CD8-positive, alpha-beta T cell (primary cell): ENCODE measurements at places on chromosomes 6 and 20.
A peak's percentile ranks its signal among the peaks of the same experiment; 100 is the strongest.

- peak; percentile 55 for DNase-seq
These were observed 27.8 kb downstream of the SLC23A2 start for GRCh38 chr20:4973330-4974097.

DNA sequence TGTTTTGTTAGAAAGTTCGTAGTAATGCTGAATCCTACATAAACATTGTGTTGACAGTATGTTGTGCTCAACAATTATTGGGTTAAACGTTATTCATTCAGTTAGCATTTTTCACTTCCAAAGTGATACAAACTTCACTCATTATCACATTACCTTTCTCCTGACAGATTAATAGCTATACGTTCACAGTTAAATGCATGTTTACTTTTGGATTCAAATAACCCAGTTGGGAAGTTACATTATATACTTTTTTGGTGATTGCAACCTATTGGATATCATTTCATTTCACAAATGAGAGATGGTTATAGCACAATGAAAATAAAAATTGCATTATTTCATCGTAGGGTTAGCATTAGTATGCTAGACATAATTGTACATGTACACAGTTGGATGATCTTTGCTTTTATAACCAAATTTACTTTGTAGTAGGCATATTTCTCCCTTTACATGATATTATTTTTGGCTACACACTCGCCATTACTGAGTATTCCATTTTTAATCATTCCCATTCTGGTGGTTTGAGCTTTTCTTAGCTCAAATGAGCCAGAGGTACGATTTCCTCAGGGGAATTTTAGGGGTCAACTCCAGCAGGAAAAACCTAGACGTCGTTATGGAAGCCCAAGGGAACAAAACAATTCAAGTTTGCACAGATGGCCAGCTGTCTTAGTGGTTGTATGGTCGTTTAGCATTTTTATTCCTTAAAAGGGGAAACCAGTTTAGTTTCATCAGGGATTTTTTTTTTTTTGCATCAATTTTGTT is 2.1 kb upstream of the HIVEP1 start:
- no peak for DNase-seq

DNA sequence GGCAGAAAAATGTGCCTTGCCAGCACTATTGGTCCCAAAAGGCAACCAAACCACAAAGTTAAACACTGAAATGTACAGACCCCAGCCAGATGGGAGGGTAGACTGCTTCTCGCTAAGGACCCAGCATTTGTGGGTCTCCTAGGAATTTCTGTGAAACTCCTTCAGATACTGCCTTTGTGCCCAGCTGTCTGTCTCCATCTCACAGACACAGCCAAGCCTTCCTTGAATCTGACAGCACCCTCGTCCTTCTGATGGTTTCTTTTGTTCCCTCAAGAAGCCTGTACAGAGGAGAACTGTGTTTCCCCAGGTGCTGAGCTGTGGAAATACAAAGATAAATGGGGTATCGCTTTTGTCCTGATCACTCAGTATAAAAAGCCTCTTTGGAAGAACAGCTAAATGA is 254.0 kb upstream of the TAB2 start:
- no peak for DNase-seq

GRCh38 chr6:145749632-145750031 is 14.3 kb upstream of the EPM2A start:
- DNase-seq, result no peak

- DNase-seq, result no peak
These were observed 12.4 kb upstream of the CCN6 start for GRCh38 chr6:112041535-112041934.

- peak; percentile 40 for DNase-seq
These were observed 44.1 kb downstream of the PREX1 start for GRCh38 chr20:48783533-48784272.

DNA sequence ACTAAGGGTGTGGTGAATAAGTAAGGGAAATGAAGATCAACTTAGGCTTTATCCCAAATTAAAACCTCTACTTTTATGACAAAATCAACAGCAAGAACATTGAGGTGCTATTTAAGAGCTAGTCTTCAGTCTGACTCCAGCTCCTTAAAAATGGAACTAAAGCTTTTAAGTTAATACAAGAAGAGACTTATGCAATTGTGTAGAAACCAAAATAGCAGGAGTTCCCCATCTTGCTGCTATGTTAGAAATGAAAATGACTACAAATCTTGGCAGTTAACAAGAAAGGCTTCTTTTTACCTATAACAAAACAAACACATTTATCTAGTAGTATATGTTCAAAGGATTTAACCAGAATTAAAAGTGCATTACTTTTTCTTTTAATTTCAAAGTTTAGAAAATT is 25.7 kb downstream of the HMGN3 start:
- no peak for DNase-seq

DNA sequence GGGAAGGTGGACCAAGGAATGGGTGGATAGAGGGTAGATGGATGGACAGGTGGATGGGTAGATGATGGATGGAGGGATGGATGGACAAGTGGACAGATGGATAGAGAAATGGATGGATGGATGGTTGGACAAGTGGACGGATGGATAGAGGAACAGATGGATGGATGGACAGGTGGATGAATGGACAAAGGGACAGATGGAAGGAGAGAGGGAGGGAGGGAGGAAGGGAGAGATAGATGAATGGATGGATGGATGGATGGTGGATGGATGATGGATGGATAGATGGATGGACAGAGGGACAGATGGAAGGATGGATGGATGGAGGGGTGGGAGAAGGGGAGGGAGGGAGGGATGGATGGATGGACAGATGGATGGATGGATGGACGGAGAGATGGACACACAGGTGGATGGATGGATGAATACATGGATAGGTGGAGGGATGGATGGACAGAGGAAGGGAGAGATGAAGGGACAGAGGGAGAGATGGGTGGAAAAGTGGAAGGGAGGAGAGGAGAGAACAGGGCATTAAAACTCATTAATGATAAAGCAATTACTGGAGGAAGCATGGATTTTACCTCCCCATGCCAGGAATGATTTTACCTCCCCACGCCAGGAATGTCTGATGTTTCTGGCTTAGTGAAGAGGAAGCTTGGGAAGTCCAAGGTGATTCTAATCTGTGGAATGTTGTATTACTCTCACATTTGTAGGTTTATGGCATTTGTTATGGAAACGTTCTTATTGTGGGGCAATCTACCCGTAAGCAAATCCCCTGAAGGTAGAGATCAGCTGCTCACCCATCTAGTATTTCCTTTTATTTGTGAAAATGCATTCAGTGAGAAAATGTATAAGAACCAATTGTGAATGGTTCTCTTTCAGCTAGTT is 383.3 kb downstream of the TAF4 start:
- no peak for DNase-seq

DNA sequence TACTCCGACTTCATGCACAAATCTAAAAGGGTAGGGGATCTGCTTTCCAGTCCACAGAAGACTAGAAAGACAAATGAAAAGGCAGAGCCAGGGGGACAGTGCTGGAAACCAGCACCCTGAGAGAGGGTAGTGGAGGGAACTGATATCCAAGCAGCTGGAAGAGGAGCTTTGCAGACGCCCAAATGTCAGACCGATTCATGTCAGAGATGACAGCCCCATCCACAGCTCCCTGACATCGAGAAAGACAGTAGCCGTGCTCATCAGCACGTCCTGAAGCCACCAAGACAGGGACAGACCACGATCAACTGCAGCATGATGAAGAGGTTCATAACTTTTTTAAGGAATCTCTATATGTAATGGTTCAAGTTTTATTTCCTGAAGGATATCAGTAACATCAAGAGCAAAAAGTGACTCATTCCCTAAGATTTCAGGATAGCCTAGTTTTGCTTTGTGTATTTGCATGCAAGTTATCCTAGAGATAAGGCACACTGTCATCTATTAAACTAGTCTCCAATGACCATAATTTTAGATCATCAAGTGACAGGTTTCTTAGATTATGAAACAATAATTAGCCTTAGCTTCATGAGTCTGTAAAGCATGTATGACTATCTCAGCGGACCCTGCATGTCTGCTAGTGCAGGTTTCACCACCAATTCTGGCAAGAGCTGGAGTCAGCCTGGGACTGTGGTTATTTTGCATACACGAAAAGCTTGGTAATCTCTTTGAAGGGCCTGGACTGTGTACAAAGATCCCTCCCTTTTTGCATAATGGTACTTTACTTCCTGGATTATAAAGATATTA is 43.0 kb downstream of the PRDM1 start:
- no peak for DNase-seq

GRCh38 chr20:51022803-51023616 is at the start of gene KCNG1:
TSS of gene KCNG1 (minus strand) at chr20:51023107. CDS start at chr20:51010338, 12,769 bp downstream.
- DNase-seq, result no peak

DNA sequence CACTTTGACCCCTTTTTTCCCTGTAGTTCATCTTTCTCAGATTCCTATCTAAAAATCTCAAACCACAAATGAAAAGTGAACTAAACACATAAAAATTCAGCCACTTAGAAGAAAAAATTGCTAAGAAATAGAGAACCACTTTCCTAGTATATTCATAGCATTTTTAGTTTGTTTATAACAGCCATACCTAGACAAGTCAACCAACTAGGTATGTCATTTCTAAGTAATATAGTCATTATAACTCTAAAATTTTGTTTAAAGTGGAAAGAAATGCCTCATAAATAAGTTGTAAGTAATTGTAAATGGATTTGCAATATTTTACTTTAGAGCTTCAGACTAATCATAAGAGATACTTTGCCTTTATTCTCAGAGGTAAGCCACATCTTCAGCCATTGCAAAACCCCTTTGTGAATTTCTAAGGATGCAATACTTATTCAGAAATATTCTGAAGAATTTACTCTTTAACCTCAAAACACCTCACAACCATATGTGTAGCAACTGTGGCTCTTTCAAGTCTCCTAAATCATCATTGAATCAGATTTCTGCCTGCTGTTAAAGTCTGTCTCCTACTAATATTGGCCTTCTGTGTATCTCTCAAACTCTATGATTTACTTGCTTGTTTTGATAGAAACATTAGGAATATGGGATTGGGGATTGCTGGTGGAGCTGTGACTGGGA is 6.9 kb upstream of the SUMO4 start:
- no peak for DNase-seq

GRCh38 chr6:107973594-107973993 is 15.6 kb upstream of the SEC63 start:
- no peak for DNase-seq

- DNase-seq, result peak; percentile 17
These were observed 151.0 kb upstream of the RPS6KA2 start for GRCh38 chr6:166778046-166778445.
